ENCODE measurements at places on chromosomes 3 and 15. TPM values are rescaled to one million over a fixed set of nuclear protein-coding genes. Genes with fewer than 3 reads are reported as not detected.

- peak; percentile 91 for ATAC-seq
Measured at GRCh38 chr3:185552358-185552877, at the start of gene LIPH. LIPH (minus strand) TSS chr3:185552588; CDS start chr3:185552471, 117 bp downstream.

DNA sequence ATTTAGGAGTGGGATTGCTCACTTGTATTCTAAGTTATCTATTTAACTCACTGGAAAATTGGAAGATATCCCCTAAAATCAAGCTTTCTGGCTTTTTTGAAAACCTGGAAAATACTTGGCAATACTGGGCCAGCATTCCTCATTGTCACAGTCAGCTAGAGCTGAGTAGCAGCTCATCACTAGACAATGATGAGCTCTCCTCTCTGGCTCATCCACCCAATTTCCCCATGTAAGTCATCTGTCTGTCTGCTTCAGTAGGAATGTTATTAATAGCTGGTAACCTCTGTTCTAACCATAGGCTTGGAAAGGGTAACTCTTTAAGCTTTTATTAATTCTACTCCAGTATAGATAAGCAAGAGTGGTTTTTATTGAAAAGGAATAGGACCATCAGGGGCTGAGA, 39.7 kb upstream of the PIK3R4 start:
- no peak for ATAC-seq

- no peak for ATAC-seq
Measured at GRCh38 chr15:39512643-39513042, 68.2 kb upstream of the THBS1 start.

DNA sequence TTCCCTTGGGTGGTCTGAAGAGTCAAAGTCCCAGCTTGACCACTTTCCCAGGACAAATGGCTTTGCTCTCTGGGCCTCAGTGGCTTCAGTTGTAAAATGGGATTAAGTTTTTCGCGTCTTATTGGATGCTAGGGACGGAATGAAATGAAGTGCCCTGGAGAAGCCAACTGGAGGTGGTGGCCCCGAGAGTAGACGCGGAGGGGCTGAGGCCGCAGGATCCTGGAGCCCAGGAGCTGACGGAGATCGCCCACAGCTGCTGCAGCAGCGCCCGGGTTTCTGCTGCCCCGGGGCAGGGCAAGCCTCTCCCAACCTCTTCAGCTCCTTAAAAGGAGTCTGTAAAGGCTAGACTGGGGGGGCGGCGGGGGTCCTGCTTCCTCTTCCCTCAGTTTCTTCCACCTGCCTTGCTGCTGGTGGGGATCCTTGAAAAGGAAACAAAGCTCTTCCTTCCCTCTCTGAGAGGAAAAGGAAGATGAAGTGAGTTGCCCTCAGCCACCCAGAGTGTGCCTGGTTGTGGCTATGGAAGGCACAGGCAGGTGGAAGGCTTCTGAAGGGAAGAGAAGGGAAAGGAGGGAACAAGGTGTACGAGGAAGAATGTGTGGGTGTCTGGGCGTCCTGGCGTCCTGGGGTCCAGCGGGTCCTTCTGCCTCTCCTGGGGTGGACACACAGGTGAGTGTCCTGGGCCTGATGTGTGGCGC, 967 bp upstream of the BNC1 start:
- ATAC-seq = no peak

- no peak for ATAC-seq
Measured at GRCh38 chr15:63912061-63912615, 78.4 kb upstream of the HERC1 start.

GRCh38 chr3:137766876-137767537, 2.9 kb downstream of the SOX14 start:
- no peak for ATAC-seq

DNA sequence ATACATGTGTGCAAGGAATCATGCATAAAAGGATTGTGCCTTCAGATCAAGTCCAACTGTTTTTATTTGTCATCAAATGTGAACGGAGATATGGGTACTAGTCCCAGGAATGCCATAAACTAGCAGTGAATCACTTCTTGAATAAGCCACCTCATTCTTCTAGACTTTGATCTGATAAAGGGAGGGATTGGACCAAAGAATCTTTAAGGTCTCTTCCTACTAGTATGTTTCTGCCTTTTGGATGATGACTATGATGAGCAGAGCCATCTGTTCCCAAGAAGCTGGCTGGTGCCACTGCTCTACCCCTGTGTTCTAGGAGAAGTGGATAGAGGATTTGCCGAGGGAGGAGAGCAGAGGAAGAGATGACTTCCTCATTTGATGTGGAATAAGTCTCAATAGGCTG, 28.8 kb upstream of the UACA start:
- ATAC-seq = no peak

DNA sequence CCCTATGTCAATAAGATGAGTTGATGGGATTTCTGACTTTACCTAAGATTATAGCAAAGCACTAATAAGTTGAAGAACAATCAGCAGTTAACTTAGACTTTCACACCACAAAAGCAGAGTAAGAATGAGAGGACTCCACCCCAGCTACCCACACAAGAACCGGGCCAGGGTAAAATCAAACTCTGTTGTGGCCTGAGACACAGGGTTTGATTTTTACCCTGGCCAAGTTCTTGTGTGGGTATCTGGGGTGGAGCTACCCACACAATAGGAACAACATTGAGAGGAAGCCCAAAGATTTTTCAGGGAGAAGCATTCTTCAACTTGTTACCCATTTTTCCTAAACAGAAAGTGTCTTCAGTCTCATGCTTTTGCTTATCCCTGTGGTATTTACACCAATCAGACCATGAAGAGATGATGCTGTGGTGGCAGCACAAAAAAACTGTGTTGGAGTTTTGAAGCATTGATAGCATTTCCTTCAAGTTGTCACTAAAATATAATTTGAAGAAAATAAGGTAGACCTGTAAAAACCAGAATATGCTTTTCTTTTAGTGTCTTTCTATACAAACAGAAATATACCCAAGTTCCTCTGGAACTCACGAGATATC, 25.6 kb downstream of the CPOX start:
- no peak for ATAC-seq

- no peak for ATAC-seq
Measured at GRCh38 chr3:173043757-173044156, 97.3 kb downstream of the SPATA16 start.

DNA sequence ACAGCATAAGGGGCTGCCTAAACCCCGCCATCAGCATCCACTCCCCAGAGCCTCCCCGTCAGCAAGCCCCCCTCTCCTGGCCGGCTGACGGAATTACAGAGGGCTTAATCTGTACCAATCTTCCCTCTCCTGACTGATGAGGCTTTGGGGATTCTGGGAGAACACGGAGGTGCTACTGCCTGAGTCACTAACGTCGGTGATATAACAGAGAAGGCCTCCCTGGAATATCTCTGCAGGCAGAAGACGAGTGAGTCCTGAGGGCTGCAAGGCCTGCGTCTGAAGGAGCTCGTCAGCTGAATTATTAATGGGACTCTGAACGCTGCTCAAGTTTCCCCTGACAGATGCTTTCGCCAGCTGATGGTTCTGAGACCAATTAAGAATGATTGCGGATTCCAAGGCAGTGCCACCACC, 147.7 kb downstream of the XXYLT1 start:
- ATAC-seq = no peak

- ATAC-seq = no peak
Measured at GRCh38 chr15:68334661-68335124, 57.1 kb downstream of the FEM1B start.

GRCh38 chr3:110710156-110710555, 361.5 kb upstream of the NECTIN3 start:
- no peak for ATAC-seq

DNA sequence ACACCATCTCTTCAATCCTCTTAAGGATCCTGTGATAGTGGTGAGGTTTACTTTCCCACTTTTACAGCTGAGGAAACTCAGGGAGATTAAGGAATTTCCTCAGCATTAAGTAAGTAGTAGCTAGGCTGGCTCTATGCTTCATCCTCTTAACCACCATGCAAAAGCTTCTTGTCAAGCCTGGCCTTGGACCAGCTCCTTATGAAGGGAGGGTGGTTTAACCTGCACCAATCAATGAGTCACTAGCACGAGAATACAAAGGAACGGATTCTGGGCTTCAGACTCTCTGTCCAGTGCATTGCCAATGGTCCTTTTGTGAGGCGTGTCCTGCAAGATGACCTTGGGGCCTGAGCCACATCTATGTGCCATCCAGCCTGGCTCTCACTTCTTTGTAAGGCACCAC, 202.0 kb upstream of the CFAP20DC start:
- peak; percentile 68 for ATAC-seq

DNA sequence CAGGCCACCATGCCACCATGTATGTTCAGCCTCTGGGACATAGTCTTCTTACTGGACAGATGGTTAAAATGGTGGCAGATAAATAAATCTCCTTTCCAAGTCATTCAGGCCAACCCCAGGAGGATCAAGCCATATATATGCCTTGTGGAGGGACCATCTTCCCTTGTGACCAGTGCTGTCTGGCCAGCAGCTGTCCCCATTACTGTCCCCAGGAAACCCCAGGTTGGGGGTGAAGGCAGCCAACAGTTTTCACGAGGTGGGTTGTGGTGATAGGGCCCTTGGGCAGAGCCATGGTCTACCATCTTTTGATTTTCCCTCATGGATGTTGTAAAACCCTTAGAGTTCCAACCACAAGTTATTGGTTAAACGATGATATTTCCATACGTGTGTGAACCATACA, 48.7 kb upstream of the PCSK6 start:
- ATAC-seq = no peak

- no peak for ATAC-seq
Measured at GRCh38 chr15:31516874-31517273, 190.2 kb downstream of the KLF13 start.

- ATAC-seq = no peak
Measured at GRCh38 chr15:31349233-31350141, 22.9 kb downstream of the KLF13 start.

DNA sequence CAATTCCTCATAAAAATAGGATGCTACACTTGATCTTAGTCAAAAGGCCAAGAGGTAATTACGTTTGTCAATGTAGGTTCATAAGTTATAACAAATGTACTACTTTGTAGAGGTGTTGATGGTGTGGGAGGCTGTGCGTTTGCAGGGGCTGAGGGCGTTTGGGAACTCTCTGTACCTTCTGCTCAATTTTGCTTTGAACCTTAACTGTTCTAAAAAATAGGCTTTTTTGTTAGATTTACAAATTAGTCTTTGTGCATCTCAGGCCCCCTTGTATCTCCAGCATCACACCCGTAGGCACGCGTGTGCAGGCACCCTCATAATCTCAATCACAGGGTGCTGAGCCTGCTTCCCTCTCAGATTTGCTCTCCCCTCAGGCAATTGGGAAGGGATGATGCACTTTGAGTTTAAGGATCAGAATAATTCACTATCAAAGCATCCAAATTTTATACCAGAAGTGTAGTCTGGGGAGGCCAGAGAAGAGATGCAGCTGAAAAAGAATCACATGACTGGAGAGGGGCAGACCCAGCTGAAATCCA, 36.1 kb upstream of the STRIT1 start:
- ATAC-seq = no peak

DNA sequence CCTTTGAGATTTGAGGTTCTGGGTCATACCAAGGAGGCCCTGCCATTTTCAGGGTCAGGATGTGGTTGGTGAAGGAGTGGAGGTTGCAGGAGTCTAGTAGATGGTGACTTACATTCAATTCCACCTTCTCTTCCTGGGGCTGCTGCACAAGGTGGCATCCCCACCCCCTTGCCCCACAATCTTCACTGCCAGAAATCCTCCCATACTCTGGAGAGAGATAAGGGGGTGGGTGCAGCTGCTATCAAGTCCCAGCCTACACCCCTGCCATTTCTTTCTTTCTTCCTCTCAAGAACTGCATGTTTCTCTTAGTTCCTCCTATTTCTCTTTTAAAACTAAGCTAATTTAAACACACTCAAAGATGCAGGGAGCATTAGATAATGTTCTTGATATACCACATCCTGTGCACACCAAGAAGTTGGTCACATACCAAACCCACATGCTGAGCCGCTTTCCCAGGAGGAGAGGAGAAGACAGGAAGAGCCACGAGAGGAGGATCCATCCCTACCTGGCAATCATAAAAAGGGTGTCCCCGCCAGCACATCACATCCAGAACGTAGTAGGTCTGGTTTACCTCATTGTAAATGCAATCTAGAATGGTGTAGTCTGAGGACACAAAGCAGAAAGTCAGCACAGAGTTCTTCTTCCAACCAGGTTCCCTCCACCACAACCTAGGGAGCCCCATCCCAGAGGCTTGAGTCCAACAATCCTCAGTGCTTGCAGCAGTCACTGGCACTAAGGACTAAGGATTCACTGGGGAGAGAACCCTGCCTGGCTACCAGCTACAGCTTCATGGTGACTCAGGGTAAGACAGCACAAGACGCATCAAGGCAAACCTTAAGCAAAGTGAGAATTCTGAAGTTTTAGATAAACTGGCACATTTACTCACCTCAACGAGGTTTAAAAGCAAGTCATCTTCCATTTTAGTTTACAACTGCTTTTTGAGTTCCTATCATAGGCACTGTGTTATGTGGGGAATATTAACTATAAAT, 18.5 kb downstream of the SNUPN start:
- no peak for ATAC-seq

DNA sequence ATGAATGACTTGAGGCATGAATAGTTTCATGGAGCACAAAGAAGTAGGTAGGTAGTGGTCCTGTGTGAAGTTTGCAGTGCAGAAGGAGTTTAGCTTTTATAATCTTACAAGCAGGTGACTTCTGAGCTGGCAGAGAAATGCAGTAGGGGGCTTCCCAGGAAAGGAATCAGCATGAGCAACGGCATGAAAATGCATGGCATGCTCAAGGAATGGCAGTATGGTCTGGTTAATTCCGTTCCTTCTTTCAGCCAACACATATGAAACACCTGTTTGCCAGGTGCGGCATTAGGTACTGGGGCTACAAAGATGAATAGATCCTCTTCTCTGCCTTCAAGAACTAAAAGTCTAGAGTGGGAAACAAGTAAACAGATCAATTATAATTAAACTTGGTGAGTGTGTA, 138.0 kb upstream of the BHLHE40 start:
- ATAC-seq = no peak

GRCh38 chr3:127598841-127599570, 795 bp downstream of the MCM2 start:
- ATAC-seq = no peak

DNA sequence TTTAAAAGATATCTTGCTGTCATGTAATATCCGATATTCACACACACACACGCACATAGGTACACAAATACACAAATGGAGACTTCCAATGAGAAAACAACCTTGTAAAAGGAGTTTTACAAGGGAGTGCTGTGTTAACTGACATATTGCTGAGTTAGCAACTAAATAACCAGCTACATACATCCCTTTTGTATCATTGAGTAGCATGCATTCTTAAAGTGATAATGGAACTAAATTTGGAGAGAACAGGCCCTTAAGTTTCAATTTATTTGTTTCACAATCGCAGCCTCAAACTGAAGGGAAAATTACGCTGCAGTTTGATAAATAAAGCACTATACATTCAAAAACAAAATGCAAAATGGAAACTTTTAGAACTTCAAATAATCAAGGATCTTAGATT, 1046.0 kb upstream of the NR2F2 start:
- ATAC-seq = no peak

GRCh38 chr15:81924729-81925128, 121.1 kb downstream of the MEX3B start:
- no peak for ATAC-seq

ARPP19 gene
- 114 TPM for total RNA-seq

NPTN gene
- total RNA-seq = 69.7 TPM

TMEM42 gene
- 10.1 TPM for total RNA-seq

C3orf18 gene
- 0.68 TPM for total RNA-seq
